NCI-H187 treated with DMSO at 0.1 percent for 48 hours (cell line): ENCODE measurements at places on chromosomes 16 and 17.

DNA sequence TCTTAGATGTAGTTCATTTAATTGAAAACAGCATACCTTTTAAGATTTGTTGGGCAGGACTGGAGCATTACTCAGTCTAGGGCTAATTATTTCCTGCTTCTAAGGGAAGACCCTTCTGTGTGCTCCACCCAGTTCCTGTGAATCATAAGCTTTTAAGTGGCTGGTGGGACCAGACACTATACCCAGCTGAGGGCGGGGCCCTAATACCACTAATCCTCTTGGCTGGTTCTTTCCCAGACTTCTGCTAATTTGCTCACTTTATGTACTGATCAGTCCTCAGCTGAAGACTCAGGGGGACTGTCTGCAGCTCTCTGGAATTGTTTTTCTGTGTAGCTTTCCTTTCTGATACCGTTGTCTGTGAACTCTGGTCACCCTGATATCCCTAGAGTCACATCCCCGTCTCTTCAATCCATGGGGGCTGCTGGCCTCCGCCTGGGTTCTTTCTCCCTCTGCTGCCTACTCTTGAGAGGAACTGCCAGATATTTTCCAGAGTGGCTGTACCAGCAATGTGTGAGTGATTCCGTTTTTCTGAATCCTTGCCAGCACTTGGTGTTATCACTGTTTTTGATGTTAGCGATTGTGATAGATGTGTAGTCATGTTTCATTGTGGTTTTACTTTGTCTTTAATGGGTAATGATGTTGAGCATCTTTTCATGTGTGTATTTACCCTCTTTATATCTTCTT, 35.1 kb downstream of the MFSD11 start:
- DNase-seq = no peak

GRCh38 chr16:3028716-3029319, 5.0 kb downstream of the THOC6 start:
- no peak for DNase-seq

DNA sequence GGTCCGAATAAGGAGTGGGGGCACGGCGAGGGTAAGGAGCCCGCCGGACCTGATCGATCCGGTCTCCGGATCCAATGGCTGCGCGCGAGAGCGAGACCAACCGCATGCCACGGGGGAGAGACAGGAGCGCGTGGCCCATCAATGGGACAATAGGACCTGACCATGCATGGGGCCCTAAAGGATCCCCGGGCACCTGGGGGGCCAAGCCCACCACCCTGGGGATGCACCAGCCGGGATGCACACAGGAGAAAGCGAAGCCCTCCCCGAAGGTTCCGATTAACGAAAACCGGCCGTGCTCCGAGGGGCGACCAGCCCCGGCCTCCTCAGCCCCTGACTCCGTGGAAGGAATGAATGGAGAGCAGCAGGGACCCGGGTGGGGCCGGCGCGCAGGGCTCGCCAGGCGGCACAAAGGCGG, 525 bp downstream of the JPT1 start:
- no peak for DNase-seq

GRCh38 chr16:13093661-13094060, 192.3 kb downstream of the SHISA9 start:
- no peak for DNase-seq

DNA sequence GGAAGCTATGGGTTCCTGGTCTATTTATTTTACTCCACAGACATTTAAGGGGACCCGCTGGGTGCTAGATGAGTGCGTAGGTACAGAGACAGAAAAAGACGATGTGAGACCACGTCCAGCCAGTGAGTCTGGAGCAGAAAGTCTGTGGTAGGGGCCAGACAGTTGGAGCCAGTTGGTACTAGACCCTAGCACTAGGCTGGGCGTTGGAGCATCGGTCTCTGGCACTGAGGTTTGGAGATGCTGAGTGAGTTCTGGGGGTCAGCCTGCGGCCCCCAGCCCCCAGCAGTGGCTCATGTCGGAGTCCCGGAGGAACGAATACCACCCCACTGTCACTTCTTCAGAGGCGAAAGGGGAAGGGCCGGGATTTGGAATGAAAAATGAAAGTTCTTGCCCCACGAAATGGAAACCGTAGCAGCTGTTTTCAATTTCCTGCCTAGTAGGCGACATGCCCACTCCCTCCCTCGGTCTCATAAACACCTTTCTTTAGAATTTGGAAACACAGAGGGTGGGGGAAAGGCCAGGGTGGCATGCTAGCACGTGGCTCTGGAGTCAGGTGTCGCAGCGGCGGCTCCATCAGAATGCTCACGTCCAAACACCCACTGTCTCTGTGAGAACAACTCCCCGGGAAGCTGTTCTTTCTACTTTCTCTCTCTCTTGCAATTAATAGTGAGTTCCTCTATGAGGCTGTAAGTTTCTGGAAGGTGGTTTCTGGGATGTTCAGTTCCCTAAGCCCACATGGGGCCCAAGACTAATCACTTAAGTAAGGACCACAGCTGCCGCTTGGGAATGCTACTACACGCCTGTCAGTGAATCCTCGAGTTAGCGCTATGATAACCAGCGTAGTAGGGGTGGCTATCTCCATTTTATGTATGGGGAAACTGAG, 96.8 kb downstream of the IRF8 start:
- no peak for DNase-seq
